ENCODE measurements at places on chromosomes 16 and 17.

- no peak for DNase-seq
Measured at GRCh38 chr16:47371271-47372014, 89.4 kb downstream of the ITFG1 start.

GRCh38 chr17:78568494-78569115 is 8.6 kb downstream of the DNAH17 start:
- no peak for DNase-seq

DNA sequence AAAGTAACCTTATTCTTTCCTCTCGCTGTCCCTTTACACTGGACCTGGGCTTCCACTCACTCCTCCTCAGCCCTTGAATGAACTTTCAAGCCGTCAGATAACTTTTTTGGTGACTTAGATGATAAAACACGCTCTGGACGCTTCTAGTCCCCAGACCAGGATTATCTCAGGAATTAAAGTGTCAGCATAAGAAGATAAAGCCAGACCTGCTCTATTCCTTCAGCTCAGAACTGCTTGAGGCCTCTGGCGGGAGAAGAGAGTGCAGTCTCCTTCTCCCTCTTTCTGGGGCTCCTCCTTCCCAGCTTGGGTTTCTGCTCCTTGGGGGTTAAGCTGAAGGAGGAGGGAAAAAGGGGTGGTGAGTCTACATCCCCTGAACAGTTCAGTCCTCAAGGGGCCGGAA is 6.6 kb downstream of the LPO start:
- DNase-seq, result no peak

- no peak for DNase-seq
Measured at GRCh38 chr16:65509172-65509571, 387.3 kb upstream of the CDH11 start.

DNA sequence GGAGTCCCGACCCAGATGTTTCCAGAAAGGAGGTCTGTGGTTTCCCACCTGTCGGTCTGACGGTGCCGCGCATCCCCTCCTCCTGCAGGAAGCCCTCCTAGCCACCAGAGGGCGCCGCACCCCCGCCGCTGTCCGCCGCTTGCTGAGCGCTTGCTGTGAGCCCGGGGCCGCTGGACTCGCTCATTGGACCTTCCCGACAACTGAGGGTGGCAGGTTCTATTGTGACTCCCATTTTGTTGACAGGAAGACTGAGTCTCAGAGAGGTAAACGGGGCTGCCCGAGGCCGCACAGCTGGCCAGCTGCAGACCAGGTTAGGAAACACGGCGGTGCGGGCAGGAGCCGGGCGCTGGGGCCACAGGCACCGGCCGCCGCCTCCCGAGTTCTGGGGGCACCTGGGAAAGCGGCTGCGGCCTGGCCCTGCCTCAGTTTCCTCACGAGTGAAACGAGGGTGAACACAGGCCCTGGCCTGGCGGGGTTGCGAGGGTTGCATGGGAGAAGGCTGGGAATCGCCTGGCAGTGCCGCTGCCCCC is 191.1 kb upstream of the CIBAR2 start:
- DNase-seq, result peak; percentile 76

- no peak for DNase-seq
Measured at GRCh38 chr17:42845918-42846593, 1.7 kb downstream of the AOC2 start.

GRCh38 chr17:48293319-48294019 is 136.5 kb downstream of the SKAP1 start:
- no peak for DNase-seq

- no peak for DNase-seq
Measured at GRCh38 chr16:11080327-11080967, 136.1 kb downstream of the CLEC16A start.

- DNase-seq, result no peak
Measured at GRCh38 chr16:8861563-8862308, 7.1 kb downstream of the CARHSP1 start.

DNA sequence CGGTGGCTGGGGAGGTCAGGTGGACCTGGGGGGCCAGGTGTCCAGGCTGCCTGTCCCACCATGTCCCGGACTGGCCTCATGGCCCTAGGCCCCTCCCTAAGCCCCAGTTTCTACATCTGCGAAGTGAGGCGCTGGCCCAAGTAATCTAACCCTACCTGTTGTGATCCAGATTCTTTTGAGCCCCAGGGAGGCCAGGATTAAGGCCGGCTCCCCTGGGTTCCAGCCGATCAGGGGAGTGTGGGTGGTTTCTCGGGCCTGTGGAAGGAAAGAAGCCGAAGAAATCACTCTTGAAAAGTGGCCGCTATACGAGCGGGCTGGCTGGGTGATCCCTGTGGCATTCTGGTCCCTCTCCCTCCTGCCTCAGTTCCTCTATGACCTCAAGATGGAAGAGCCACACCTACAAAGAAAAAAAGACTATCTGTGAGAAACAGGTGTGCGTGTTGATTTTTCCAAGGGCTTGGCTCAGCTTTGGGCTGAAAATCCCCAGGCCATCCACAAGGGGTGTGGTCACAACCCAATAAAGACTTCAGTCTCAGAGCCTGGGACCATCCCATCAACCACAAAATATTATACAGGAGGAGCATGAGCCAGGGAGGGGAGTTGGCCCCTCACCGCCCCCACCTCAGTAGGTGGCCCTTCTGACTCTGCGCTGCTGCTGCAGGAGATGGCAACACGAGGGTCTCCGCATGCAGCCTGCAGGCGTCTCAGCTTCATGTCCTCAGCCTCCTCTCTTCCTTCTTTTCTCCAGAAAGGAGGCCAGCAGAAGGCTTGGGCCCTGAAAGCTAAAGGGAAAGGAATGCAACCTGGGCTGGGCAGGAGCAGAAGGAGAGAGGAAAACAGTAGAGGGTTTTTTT is 20.3 kb downstream of the GPR142 start:
- no peak for DNase-seq

- DNase-seq, result no peak
Measured at GRCh38 chr17:32386844-32387243, 36.9 kb downstream of the ZNF207 start.

GRCh38 chr16:85929259-85929721 is 30.3 kb downstream of the IRF8 start:
- no peak for DNase-seq

- DNase-seq, result no peak
Measured at GRCh38 chr17:27367121-27367981, 73.4 kb downstream of the WSB1 start.

GRCh38 chr17:34663714-34664113 is 84.3 kb downstream of the TMEM132E start:
- no peak for DNase-seq

- no peak for DNase-seq
Measured at GRCh38 chr16:82945420-82946101, 318.8 kb downstream of the CDH13 start.

DNA sequence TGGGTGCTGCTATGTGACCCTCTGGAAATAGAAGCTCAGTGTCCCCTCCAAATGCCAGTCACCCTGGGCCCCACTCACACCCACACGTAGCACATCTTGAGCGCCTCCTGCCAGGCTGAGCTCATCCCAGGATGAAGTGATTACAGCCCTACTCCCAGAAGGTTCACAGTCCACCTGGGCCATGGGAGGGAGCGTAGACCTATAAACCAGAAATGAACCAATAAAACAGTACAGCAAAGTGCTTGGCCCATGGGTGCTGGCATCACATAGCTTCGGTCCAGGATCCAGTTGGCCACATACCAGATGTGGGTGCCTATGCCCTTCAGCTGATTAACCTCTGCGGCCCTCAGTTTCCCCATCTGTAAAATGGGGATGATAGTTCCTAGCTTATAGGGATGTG is 2.2 kb upstream of the BICDL2 start:
- no peak for DNase-seq

GRCh38 chr16:68658341-68658973 is 13.3 kb downstream of the CDH3 start:
- no peak for DNase-seq

- no peak for DNase-seq
Measured at GRCh38 chr17:72113751-72114150, 7.1 kb upstream of the SOX9 start.

DNA sequence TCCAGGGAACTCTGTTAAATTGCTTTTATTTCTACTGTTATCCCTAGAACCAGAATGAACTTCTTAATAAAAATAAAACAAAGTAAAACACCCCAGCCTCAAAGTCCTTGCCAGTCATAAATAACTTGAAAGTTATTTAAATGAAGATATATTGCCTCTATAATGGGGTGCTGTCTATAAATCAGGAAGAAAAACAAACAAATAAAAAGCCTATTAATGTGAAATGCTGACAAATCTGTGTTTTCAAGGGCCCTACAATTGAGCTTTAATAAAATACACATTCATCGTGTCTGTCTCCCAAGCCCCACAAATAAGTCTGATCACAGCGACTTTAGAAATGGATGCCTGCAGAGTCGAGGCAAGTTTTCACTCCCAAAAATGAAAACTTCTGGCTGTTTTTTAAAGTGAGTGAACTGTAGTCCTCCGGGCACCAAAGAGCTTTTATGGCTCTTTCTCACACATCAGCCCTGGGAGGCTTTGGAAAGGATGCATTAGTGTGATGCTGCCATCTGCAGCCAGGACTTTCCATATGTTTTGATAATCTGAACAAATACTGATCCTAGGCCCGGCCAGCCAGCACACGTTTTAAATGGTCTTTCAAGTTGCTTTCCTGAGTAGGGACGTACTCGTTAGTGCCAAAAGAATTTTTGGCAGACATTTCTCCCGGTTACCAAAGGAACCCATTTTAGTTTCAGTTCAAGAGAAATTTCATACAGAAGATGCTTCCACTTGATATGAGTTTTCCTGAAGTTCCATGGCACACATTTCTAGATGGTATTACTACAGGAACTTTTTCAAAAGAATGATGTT is 16.3 kb downstream of the NACA2 start:
- DNase-seq, result no peak

DNA sequence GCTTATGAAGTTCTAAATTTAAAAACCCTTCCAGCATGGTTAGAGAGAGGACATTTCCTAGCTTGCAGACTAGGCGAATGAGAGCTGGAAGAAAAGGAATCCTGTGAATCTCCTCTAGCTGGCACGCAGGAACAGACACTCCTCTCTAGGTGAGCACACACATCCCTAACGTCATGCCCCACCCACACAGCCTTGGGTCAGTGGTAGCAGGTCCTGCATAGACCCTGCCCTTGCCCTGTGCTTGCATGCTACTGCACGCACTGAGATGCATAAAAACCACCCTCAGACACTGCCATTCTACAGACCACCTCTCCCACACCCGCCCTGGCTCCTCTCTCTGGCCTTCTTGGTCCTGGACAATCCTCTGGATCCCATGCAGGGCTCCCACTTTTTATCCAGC is 23.5 kb downstream of the CES1 start:
- DNase-seq, result no peak

GRCh38 chr16:24036038-24036543 is 200.3 kb downstream of the PRKCB start:
- DNase-seq, result no peak

GRCh38 chr17:19727501-19728078 is 11.2 kb upstream of the SLC47A2 start:
- no peak for DNase-seq

DNA sequence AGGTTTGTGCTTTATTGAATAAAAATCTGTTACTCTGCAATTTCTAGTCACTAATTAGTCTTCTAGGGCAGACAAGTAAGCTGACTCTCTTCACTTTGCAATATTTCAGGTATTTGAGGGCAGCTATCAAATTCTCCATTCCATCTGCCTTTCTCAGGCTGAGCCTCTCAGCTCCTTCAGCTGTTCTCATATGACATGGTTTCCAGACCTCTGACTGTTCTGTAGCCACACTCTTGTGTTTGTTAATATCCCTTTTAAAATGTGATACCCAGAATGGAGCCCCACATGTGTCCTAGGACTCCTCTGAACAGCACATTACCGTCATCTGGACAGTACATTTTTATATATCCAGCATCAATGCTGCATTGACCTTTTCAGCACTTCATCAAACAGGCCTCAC is 46.1 kb upstream of the MTMR4 start:
- DNase-seq, result no peak

DNA sequence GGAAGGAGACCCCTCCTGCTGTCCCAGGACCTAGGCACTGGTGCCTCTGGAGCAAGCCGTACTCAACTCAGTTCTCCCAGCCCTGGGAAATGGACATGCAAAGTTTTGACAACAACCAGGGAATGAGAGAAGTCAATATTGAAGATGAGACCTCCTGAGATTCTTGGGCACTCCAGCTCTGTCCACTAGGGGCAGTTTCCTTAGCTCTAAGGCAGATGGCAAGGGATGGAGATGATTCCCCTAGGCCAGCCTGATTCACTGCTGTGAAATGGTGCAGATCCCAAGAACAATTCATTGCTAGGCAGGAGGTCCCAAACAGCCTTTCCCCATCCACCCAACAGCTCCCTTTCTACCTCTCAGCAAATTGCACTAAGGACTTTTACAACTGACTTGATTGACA is 20.5 kb upstream of the SDR42E2 start:
- no peak for DNase-seq

GRCh38 chr16:22388101-22388644 is 13.8 kb upstream of the CDR2 start:
- no peak for DNase-seq

DNA sequence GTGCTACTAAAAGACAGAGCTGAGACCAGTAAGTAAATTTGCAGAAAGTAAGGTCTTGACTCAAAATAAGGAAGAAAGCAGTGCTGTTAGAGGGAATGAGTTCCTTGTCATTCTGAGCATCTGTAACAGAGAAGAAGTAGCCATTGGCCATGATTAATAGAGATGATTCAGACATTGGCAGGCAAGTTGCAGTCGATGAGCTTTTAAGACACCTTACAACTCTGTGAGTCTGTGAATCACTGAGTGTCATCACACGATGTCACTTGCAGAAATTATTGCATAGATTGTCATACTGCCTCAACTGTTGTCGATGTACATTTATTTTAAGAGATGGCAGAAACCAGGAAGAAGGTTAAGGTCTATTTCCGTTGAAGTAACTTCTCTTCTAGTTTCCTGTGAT is 201.1 kb upstream of the CDH13 start:
- no peak for DNase-seq

DNA sequence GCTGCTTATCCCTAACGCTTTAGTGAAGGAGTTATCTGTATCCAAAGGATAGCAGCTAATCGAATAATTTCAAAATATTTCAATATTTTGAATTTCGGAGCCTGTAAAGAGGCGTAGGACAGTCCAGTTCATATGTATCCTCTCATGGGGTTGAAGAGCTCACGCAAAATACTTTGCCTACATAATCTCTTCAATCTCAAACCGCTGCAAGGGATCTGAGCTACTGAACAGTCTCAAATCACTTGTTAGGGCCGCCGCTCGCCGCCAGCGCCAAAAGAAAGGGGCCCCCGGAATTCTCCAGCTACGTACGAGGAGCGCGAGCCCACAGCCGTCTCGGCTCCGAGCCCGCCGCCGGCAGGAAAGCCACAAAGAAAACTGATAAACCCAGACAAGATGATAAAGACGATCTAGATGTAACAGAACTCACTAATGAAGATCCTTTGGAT is 601 bp upstream of the RFWD3 start:
- DNase-seq, result no peak

- DNase-seq, result no peak
Measured at GRCh38 chr16:59697236-59697635, 963.1 kb upstream of the GOT2 start.

- no peak for DNase-seq
Measured at GRCh38 chr17:74687886-74688285, 24.8 kb downstream of the CD300LF start.
